ENCODE measurements at places on chromosomes 1 and 21.

DNA sequence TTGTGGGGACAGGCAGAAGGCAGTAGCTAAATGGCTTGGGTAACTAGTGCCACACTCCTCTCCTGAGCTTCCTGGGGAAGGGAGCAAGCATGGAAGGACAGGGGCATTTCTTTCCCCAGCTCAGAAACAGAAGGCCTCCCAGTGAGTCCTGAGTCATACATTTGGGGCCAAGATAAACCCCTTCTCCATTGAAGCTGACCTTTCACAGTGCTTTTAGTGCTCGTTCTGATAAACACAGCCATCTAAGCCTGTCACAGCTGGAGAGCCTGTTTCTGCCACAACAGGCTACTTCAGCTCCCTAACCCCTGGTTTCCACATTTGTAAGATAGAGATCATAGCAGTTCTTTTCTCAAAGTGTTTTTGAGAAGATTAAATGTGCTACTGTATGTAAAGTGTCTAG, 374.0 kb downstream of the LMX1A start:
- DNase-seq, result no peak

- DNase-seq, result no peak
Observed at GRCh38 chr1:143736562-143736961, 235.2 kb downstream of the FAM72C start.

DNA sequence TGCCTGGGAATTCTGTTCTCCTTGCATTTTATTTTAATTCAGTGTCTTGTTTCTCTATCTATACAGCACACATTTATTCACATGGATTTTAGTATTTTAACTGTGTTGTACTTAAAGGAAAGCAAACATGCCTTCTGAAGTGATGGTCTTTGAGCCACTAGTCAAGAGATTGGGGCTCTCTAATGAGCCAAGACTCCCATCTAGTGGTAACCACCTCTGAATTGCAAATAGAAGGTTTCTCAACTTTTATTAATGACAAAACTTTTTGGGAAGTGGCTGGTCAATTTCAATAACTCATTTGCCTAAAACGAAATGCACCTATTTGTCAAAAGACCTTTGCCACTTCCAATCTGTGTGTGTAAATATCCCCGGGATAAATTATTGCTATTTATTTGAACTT, 199.6 kb downstream of the LTN1 start:
- DNase-seq, result no peak

GRCh38 chr1:235943581-235944114, 76.9 kb upstream of the LYST start:
- no peak for DNase-seq

GRCh38 chr1:220544901-220545303, 17.0 kb downstream of the MARK1 start:
- DNase-seq, result peak; percentile 18

- DNase-seq, result no peak
Observed at GRCh38 chr1:201496296-201496690, 10.6 kb downstream of the CSRP1 start.

GRCh38 chr1:40256401-40257084, 1.5 kb upstream of the ZMPSTE24 start:
- DNase-seq, result no peak

DNA sequence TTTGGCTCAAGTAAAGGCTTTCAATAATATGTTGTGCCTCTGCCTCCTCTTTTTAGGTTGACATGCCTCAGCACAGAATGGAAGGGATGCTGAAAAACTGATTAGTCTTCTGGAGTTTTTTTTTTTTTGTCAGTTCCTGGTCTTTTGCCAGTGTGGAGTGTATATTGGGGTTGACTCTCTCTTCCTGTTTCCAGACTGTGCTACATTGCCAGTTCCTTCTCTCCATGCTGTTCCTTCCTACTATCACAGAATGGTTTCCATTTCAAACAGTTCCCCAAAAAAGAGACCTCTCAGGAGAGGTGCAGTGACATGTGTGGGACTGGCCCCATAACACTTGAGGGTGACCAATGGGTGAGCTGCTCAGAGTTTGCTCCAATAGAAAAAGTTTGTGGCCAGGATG, 101.7 kb upstream of the ETV3 start:
- DNase-seq, result no peak

DNA sequence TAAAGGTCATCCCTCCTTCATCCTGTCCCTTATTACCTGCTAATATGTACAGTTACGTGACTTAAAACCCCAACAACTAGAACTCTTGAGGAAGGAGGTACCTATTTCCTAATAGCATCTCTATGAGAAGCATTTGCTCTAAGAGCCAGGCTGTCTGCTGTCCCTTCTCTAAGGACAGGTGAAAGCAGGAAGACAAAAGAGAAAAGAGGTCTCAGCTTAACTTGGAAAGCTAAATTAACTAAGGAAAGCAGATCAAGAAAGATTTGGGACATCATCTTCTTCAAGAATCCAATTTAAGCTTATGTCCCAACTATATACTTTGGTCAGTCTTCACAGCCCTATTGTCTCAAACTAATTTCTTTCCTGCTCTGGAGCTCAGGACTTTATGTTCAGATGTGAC, 2.9 kb downstream of the EGLN1 start:
- no peak for DNase-seq

DNA sequence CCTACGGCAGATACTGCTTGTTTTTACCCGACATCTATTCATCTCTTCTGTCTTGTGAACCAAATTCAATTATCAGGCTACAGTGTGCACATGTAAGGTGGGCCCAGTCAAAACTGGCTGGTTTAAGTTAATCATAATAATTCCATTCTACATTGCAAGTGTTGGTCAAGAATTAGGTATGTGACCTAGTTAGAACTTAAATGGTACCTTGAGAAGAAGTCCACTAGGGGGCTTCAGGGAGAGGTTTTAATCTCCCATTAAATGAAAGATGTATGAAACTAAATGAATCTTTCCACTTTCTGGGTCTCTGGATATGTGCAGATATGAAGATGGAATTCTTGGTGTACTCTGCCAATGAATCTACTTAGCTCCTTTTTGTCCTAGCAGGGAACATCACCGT, 187.1 kb downstream of the CDC42BPA start:
- peak; percentile 26 for DNase-seq

DNA sequence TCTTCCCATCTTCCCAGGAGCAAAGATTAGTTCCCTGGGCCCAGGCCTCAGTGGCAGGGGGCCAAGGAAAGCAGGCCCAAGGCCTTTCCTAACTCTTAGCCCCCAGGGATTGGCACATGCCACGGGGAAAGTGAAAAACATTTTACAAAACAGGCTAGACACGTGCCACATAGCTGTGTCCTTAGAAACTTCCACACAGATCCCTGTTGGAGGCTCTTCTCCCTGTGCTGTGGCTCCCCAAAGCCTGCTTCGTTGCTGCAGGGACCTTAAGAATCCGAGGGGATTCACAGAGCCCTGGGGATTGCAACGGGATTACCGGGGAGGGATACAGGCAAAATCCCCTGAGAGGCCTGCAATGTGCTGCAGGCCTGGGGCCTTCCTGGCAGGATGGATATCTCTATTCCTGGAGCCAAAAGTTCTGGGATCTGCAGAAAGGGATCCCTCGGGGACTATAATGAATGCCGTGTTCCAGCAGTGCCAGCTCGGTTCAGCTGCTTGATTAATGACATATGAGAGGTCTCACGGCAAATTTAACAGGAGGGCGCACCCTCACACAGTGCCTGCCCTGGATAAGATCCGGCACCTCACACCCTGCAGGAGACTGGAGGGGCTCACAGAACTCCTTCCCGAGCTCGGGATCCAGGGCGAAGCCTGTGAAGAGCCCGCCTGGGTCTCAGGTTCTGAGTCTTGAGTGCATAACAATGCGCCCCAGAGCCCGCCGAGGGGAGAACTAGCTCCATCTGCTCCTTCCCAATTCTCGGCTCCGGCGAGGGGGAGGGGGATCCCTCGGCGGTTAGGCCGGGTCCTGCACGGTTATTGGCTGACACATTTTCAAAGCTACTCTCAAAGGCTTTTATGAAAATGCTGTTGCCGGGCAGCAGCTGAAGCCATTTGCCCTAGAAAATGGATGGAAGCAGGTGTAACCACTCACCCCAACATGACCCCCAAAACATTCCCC, 15.3 kb upstream of the RGS8 start:
- DNase-seq, result no peak

GRCh38 chr21:29568020-29568697, 269.4 kb downstream of the BACH1 start:
- DNase-seq, result no peak

- DNase-seq, result no peak
Observed at GRCh38 chr1:34590211-34590623, 164.6 kb upstream of the GJB5 start.

GRCh38 chr1:172756024-172756423, 97.1 kb downstream of the FASLG start:
- no peak for DNase-seq

GRCh38 chr1:4603295-4604110, 50.9 kb upstream of the AJAP1 start:
- DNase-seq, result no peak

GRCh38 chr1:37153116-37154100, 119.1 kb upstream of the GRIK3 start:
- no peak for DNase-seq

DNA sequence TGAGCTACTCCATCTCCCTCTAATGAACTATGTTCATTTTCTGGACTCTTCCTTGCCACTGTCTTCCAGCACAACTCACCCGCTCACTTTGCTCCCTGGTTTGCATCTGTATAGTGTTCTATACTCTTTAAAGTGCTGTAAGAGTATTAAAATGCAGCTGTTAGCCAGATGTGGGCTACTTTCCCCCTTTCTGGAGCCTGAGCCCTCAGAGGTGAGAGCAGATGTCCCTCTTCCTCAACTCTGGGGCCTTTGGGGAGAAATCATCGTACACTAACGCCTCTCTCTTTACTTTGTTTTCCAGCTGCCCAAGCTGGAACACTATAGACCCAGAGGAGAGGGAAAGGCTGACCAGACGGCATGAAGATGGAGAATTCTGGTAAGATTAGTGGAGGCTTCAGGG, 39.4 kb downstream of the CAPN2 start:
- no peak for DNase-seq

GRCh38 chr1:8097077-8097799, 71.1 kb upstream of the ERRFI1 start:
- DNase-seq, result no peak

- DNase-seq, result peak; percentile 87
Observed at GRCh38 chr1:39196244-39197215, 8.0 kb upstream of the MACF1 start.

DNA sequence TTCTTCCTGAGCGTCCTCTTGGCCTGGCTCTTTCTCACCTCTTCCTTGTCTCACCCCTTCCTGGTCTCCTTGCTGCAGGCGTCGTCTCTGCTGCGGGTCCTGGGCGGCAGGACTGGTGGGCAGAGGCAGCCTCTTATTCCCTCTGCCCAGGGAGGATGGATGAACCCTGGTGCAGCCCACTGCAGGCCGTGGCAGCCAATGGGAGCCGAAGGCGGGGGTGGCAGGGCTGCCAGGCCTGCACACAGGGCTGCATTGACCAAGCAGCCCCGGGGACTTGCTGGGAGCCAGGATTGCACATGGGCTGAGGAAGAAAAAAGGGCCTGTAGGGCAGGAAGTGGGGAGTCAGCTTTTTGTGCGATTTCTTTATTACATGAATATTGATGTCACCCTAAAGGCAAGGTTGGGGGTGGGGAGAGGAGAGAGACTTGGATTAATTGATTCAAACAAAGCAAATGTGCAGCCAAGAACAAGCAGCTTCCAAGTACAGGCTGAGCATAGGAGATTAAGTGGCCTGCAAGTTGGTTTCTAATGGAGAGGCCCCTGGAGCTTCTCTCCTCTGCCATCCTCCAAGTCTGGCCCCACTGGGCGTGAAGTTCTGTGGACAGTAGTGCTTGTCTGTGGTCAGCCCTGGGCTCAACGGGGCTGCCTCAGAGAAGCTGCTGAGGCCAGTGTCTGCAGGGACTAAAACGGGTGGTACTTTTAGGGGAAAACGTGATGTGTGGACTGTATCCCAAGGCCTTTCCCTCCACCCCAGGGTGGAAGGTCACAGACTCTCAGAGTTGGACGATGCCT, at the start of gene S100B:
S100B (minus strand) TSS at position 108 of the 792 bp plus-strand sequence. CDS start 2,667 bp downstream, outside the sequence.
- DNase-seq, result no peak

- DNase-seq, result no peak
Observed at GRCh38 chr1:11955221-11955620, 20.7 kb downstream of the PLOD1 start.

GRCh38 chr1:183070923-183071618, 47.9 kb downstream of the LAMC1 start:
- peak; percentile 80 for DNase-seq

- DNase-seq, result peak; percentile 59
Observed at GRCh38 chr1:88983791-88984559, 8.5 kb downstream of the KYAT3 start.

DNA sequence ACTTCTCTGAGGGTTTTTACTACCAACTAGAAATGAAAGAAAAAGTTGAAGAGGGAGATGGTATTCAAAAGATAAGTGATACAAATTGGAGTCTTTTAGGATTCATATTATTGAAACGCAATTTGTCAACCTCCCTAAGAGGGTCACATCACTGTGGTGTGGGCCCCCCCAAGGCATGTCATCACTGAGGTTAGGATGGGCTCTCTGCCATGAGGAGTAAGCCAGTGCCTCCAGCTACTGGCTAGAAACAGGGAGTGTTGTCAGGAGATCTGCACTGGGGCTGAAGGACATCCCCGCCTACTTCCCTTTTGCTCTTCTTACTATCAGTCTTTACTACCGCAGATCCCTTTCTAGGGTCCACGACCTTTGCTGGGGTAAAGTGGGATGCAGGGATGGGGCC, 25.9 kb downstream of the ITSN1 start:
- peak; percentile 35 for DNase-seq

GRCh38 chr1:229694053-229694693, 68.1 kb downstream of the URB2 start:
- DNase-seq, result peak; percentile 55

DNA sequence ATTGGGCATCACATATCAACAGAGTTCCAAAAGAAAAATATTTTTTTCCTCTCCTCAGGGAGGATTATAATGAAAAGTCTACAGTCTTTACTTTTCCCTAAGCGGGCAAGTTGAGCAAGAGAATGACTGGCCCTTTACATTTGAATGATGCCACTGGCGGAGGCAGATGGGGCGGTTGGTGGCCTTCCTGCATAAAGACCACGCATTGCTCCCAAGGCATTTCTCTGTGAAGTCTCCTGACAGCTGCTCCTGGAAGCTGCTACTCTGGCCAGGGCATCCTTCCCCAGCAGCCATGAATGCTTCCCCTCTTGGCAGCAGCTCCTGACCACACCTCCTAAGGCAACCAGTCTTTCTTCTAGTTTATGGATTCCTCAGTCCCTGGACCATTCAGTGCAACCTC, 161.1 kb upstream of the RRP15 start:
- DNase-seq, result no peak

DNA sequence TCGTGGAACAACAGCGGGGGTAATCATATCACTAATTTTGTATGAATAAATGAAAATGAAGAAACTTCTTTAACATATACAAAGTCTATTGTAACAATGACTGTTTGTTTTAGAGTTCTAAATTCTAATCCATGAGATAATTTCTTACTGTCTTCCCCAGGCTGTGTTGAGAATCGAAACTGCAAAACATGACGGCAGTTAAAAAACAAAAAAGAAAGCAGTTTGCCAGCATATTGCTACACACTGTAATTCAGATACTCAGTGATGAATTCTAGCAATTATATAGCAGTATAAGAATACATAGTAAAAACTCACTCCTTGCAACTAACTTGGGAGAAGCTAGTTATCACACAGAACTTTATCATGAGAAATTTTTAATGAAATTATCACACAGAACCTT, 22.1 kb downstream of the INSL5 start:
- no peak for DNase-seq

Measured in KBM-7 (cell line).